Immature natural killer cell (primary cell): ENCODE measurements at places on chromosomes 6 and 20. TPM values are rescaled to one million over a fixed set of nuclear protein-coding genes. Genes with fewer than 3 reads are reported as not detected.

Gene SLC22A7
- not detected for polyA plus RNA-seq

Gene WFDC10B
- polyA plus RNA-seq, result not detected

Gene RPRD1B
- 4.3 TPM for polyA plus RNA-seq

Gene NDUFAF4
- polyA plus RNA-seq, result 36.4 TPM

Gene CRIP3
- 0.35 TPM for polyA plus RNA-seq

Gene ATP6V1G2
- not detected for polyA plus RNA-seq

Gene HLA-DMB
- 38.3 TPM for polyA plus RNA-seq
